ENCODE measurements at places on chromosomes 16 and 17.

- no peak for DNase-seq
Observed at GRCh38 chr16:3138342-3138741, 3.5 kb downstream of the ZNF213 start.

GRCh38 chr16:75099738-75100602 is 16.6 kb downstream of the LDHD start:
- no peak for DNase-seq

- no peak for DNase-seq
Observed at GRCh38 chr16:29806641-29807425, 504 bp downstream of the MAZ start.

- DNase-seq: no peak
Observed at GRCh38 chr17:59361916-59362810, 30.7 kb downstream of the YPEL2 start.

DNA sequence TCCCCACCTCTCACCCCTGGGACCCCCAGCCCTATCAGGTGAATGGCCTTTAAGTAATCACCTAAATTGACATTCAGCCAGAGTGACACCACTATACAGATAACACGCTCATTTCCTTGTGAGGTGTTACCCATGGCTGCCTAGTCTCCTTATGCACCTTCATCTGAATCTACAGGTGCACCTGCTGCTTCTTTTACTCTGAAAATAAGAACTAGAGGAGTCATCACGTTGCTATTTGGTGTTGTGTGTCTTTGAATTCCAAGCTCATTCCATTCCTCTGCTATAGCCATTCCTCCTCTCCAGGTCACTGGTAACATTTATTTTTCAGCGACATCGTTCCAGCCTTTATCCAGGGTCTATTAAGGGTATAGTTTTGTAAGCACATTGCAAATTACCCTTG is 9.8 kb downstream of the LGALS9 start:
- no peak for DNase-seq

- no peak for DNase-seq
Observed at GRCh38 chr16:4677390-4677789, 16.0 kb upstream of the NUDT16L1 start.

GRCh38 chr16:87951552-87952538 is 611 bp downstream of the BANP start:
- DNase-seq: no peak

DNA sequence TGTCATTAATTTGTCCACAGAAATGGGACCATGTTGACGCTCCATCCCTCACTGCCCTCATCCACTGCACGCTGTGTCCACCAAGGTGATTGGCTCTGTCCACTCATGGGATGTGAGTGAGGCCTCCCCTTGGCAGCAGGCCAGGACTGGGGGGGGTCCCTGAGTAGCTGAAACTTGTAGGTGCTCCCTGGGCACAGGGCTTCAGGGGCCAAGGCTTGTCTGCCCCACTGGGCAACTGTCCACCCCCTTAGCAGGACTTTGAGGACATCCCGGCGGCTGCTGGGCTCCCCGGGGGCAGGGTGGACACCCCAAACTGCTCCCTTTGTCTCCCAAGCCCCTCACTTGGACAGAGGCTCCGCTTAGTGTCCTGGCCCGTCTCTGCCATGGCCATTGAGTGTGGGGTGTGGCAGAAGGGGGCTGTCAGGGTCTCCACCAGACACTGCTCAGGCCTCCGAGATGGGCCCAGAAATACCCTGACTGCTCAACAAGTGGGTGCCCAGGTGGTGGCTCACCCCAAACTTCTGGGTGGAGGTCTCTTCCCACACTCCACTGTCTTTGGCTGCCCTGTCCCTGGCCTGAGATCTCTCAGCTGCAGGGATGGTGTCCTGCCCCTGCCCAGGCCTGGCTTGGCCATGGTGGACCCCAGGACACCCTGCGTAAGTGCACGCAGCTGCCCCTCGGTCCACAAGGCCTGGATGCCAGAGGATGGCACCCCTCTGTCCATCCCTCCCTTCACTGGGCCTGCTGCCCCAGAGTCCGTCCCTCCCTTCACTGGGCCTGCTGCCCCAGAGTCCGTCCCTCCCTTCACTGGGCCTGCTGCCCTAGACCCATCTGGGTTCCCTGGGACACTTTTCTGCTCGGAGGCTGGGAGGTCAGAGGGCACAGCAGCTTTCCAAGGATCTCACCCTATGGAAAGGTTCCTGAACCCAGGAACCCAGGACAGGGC is 2.9 kb upstream of the RAB40C start:
- no peak for DNase-seq

DNA sequence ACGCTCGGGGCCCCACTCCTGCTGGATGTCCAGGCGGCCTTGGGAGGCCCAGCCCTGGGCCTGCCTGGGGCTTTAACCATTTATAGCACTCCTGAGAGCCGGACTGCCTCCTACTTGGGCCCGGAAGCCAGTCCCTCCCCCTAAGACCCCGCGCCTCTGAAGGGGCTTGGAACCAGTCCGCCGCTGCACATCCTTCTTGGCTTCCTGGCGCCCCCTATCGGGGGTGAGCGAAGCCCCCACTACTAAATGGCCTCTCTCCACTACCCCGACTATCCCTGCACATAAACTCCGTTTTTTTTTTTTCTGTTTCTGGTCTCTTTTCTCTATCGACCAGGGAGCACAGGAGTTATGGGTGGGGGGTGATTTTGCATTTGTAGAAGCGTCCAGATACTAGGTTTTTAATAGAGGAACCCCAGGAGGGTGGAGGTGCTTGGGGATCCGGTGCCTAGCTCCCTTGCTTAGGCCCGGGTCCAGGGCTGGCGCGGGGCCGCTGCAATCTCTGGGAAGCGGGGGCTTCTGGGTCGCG is 633 bp upstream of the NOL3 start:
- DNase-seq: no peak

DNA sequence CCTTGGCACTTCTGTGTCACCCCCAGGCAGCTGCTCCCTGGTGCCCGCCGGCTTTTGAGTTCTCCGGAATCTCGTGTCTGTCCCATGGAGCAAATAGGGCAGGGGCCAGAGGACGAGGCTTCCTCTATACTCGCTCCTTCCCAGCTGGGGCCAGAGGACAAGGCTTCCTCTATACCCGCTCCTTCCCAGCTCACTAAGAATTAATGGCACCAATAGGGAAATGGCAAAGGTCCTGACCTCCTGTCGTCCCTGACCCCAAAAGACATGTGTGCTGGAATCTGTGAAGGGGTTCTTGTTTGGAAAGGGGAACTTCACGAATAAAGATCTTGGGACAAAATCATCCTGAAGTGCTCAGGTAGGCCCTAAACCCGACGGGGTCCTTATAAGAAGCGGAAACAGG is 7.6 kb downstream of the SGSH start:
- DNase-seq: no peak

DNA sequence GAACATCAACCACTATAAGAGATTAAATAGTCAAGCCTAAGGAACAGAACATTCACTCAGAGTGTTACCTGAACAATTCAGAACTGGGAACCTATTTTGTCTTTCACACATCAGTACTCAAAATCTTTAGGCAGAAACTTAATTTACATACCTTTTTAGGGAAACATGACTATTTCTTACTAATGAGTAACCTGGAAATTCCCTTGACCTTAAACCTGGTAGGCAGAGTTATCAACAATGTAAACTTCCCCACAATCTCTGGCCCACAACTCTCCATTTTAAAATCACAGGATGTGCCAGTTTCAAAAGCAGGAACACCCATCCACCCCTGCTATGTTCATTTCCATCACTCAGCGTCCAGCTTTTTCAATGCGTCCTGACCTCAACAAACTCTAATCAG is 132.9 kb upstream of the ANKFN1 start:
- DNase-seq: no peak

- DNase-seq: no peak
Observed at GRCh38 chr16:77840093-77840492, 51.7 kb downstream of the VAT1L start.

DNA sequence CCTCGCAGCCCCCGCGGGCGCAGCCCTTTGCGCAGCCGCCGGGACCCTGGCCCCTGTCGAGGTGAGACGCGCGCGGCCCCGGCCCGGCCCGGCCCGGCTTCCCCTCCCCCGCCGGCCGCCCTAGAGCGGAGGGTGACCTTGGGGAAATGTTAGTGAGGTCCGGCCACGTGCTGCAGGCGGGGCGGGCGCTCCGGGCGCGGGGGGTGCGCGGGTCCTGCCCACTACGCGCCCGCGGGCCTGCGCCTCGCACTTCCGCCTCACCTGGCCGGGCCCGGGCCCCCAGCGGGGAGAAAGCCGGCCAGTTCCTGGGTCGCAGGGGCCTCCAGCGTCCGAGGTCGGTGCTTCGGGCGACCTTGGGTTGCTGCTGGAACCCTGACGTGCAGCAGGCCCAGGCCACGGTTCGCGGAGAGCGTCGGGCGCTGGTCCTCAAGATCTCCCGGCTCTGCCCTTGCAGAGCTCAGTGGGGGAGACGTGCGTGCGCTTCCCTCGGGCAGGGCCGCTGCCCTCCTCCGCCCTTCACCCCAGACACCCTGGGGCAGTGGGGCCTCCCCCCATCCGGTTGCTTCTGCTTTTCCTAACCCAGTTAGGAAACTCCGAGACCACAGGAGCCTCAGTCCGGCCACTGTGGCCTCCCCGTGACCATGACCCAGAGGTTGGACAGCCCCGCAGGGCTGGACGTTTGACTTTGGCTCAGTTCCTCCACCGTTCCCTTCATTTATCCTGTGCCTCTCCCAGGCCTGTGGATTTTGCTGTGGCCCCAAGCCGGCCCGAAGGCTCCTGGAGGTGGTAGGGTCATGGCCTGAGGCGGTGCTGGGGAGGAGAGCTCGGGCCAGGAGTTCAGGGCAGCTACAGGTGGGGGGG is 791 bp downstream of the MCRIP2 start:
- DNase-seq: peak; percentile 73

DNA sequence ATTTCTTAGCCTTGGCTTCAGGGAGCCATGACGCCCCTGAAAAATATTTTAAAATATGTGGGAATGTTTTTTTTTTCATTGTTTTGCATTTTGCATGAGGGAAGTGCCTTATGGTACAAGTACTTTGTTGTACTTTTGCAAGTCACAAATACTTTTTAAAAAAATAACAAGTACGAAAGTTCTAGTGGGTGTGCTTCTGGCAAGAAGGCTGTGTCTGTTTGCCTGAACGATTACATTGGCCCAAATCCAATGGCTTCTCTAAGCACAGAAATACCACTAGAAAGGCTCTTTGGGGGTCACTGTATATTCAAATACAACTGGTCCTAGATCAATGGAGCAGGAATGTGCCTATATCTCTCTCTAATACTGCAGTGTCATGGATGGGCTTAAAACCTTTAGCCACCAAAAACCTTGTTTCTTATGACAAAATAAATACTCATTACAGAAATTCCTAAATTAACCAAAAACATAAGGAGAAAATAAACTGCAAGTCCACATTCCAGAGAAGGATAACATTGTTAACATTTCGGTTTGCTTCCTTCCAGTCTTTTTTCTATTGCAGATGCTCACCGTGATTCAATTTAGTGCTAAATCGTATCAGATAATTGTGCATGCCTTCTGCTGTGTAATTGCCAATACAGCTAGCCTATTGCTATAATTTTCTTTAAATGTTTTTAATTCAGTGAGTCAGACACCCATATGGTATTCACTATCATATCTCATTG is 97.4 kb downstream of the VAT1L start:
- DNase-seq: no peak

DNA sequence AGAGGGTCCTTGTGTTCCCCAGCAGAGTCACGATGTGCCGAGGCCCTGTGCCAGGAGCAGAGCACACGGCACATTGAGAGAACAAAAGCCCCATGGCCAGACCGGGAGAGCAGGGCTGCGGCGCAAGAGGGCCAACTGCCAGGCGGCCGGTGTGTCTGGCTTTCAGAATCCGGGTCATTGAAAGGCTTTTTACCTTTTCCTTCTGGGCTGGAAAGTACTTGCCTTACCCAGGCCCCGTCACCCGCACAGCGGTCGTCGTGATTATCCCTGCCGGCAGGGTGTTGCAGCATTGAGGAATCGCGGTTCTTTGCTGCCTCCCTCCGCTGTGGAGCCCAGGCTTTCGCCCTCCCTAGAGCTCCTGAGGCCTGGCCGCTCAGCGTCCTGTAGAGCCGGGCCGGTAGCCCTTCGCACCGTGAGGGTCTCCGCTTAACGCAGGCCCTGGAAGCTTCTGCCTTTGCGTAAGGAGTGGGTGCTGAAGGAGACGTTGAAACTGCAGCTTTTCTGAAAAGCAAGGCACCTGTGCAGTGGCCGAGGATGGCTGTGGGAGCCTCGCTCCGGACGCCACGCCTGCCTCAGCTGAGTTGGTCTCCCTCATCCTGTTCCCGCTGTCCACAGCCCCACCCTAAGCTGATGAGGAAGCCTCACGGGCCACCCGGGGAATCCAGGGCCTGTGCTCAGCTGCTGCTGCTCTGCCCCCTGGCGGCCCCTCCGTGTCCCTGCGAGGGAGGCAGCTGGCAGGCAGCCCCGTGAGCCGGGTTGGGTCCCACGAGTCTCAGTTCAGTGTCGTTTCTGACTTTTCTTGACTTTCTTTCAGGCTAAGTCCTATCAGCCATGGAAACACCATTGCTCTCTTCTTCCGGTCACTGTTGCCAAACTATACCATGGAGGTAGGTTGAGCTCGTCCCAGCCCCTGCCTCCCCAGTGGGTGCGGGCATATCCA is 8.6 kb upstream of the MC1R start:
- DNase-seq: peak; percentile 85

GRCh38 chr16:46582313-46582712 is 38.9 kb downstream of the SHCBP1 start:
- DNase-seq: no peak

- DNase-seq: no peak
Observed at GRCh38 chr17:38731526-38732294, 1.6 kb downstream of the CISD3 start.

DNA sequence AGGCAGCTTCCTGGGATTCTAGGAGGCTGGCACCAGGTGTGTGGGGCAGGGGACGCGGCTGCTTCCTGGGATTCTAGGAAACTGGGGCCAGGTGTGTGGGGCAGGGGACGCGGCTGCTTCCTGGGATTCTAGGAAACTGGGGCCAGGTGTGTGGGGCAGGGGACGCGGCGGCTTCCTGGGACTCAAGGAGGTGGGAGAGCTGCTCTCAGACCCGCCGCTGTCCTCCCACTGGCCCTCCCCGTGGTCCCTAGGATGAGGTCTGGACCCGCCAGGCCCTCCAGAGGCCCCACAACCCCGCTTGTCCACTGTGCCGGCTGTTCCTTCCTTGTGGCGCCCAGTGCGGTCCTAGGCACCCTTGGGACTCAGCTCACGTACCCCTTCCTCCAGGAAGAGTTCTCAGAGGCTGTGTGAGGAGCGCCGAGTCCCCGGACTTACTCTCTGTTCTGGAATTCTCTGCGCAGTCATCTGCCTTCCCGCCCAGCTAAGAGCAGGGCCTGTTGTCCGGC is 565 bp downstream of the DPEP1 start:
- no peak for DNase-seq

- no peak for DNase-seq
Observed at GRCh38 chr17:69466905-69467667, 52.6 kb downstream of the MAP2K6 start.
